Osteoblast (primary cell): ENCODE measurements at places on chromosomes 5 and 9. TPM values are rescaled to one million over a fixed set of nuclear protein-coding genes. Genes with fewer than 3 reads are reported as not detected.

GRCh38 chr9:36141288-36141687 is 4.8 kb downstream of the GLIPR2 start:
- no peak overlapping the region for H3K4me3 ChIP-seq
- DNase-seq: peak; percentile 86
- no peak overlapping the region for H3K27ac ChIP-seq
- no peaks in the 10 kb centered on the region for H3K27me3 ChIP-seq
- peaks cover 9% of the 10 kb centered on the region for H3K36me3 ChIP-seq
- H3K4me1 ChIP-seq: peaks cover 15% of the 10 kb centered on the region

DNA sequence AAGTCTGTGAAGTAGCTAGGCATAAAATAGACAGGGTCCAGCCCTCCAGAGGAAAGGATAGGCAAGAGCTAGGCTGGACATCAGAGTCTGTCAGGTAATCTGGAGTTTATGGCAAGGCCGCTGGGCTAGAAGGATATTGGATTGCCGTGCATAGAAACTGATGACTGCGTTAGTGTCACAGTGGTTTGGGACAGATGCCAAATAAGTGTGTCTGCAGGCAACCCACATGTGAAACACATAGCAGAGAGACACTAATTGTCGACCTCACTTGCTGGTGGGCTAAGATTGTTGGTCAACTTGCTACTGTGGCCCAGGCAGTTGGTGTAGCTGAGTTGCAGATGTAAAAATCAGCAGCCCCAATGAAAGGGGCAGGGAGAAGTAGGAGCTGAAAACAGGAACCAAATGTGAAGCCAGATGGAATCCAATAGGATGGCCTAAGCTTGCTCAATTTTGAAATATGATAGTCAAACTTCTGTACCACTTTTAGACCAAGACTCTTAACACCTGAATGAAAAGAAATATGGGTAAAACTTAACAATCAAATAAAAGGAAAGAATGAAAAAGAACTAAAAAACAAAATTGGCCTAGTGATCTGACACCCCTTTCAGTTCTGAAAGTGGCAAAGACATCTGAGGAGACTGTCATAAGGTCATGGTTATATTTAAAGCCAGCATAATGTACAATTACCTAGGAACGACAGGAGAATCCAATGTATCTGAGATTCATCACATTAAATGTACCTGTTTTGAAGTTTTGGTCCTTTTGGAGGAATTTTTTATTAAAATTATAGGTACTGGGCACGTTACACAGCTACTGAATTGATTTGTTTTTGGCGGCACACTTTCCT is 243.3 kb upstream of the ACTBL2 start:
- DNase-seq: no peak
- no peaks in the 10 kb centered on the region for H3K27me3 ChIP-seq
- H3K4me3 ChIP-seq: no peak overlapping the region
- no peak overlapping the region for H3K27ac ChIP-seq
- peaks cover 12% of the 10 kb centered on the region for H3K4me1 ChIP-seq

Gene CDO1
- total RNA-seq: 8.0 and 8.3 TPM in 2 replicates

DNA sequence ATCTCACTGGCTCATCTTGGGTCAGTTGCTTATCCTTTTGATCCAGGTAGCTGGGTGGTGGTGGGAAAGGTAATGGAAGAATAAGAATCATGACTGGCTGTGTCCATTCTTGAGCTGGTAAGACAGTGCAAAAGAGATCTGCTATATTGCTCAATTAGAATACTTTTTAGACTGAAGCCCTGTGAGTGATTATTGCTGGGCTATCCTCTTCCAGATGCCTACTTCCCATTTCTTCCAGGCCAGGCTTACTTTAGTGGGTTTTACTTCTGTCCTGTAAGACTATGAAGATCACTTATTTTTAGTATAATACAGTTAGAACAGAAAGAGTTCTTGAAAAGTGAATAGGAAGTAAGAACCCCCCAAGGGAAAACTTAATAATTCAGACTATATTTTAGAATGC is 7.2 kb downstream of the MARCHF6 start:
- H3K36me3 ChIP-seq: no peaks in the 10 kb centered on the region
- H3K27ac ChIP-seq: no peak overlapping the region

- no peak overlapping the region for H3K4me3 ChIP-seq
- no peak overlapping the region for H3K27ac ChIP-seq
- DNase-seq: no peak
- H3K36me3 ChIP-seq: no peaks in the 10 kb centered on the region
Measured at GRCh38 chr5:124195411-124195810, 551.0 kb downstream of the ZNF608 start.

DNA sequence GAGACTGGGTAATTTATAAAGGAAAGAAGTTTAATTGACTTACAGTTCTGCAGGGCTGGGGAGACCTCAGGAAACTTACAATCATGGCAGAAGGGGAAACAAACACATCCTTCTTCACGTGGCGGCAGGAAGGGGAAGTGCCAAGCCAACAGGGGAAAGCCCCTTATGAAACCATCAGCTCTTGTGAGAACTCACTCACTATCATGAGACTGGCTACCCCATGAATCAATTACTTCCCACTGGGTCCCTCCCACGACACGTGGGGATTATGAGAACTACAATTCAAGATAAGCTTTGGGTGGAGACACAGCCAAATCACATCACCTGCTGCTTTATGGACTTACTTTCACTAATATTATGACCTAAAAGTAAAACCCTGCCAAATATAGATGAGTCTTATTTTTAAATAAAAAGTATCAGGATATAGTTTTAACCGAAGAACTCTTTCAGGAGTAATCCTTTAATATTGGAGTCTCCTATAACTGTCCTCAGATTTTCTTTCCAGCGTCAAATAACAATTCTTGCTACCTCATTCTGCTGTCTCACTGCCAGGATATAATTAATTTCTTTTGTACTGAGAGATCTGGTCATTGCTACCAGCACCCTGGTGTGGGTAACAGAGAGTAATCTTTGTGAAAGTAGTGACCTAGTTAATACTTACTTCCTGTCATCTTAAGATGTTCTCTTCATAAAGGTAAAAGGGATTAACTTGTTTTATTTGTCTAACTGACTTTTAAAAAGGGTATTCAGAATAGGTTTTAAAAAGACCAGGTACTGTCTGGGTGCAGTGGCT is 68.6 kb downstream of the NLN start:
- peaks cover 35% of the 10 kb centered on the region for H3K36me3 ChIP-seq
- no peak overlapping the region for H3K4me3 ChIP-seq

DNA sequence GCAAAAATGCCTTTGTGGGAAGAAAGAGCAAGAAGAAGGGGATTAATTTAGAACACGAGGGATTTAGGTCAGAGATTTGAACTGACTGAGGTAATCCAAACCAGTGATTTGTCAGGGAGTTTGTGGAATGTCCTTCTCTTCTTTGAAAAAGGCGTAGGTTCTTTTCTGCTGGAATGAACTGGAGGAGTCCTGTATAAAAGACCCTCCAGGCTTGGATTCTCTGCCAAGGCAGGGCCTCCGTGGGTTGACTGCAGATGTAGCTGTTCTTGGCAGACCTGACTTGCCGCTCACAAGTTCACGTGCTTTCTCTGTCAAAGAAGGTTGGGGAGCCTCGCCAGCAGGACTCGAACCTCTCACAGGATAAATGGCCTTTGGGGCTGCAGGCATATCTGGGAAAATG is 62.8 kb upstream of the STC2 start:
- no peaks in the 10 kb centered on the region for H3K27me3 ChIP-seq
- no peak for DNase-seq
- no peak overlapping the region for H3K4me3 ChIP-seq
- no peaks in the 10 kb centered on the region for H3K36me3 ChIP-seq

- H3K27ac ChIP-seq: no peak overlapping the region
- no peak for DNase-seq
- no peaks in the 10 kb centered on the region for H3K27me3 ChIP-seq
- peaks cover 5% of the 10 kb centered on the region for H3K4me1 ChIP-seq
Measured at GRCh38 chr9:76638001-76638400, 126.2 kb upstream of the PCA3 start.

Gene FLT4
- total RNA-seq: not detected in 2 replicates

DNA sequence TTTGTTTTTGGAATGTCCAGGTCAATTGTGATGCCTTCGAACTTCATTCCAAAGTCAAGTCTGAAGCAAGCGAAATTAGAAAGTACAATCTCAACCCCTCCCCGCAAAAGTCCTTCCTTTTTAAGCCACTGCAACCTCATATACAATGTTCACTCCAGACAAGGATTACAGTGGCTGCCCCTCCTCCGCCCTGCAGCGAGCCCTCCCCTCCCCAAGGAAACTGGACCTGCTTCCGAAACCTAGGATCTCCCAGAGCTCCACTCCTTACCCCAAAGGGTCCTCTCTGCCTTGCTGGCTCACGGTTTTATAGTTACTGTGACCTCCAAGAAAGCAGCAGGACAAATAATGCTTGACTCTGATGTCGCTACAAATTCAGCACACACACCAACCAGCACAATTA is 10.4 kb downstream of the LRRC14B start:
- H3K36me3 ChIP-seq: peaks cover 21% of the 10 kb centered on the region
- no peak overlapping the region for H3K27ac ChIP-seq
- DNase-seq: no peak
- H3K4me3 ChIP-seq: no peak overlapping the region

Gene CTXN3
- total RNA-seq: not detected in 2 replicates

Gene ZNF483
- total RNA-seq: 5.9 and 6.2 TPM in 2 replicates

- H3K4me1 ChIP-seq: peaks cover 10% of the 10 kb centered on the region
- H3K36me3 ChIP-seq: no peaks in the 10 kb centered on the region
- DNase-seq: no peak
- no peaks in the 10 kb centered on the region for H3K27me3 ChIP-seq
- H3K27ac ChIP-seq: no peak overlapping the region
Measured at GRCh38 chr5:52947208-52947607, 41.9 kb upstream of the ITGA2 start.
